NCI-H2171 (cell line): ENCODE measurements at places on chromosomes 6 and 20.

GRCh38 chr20:53707371-53708055, 113.9 kb upstream of the ZNF217 start:
- no peak for DNase-seq

DNA sequence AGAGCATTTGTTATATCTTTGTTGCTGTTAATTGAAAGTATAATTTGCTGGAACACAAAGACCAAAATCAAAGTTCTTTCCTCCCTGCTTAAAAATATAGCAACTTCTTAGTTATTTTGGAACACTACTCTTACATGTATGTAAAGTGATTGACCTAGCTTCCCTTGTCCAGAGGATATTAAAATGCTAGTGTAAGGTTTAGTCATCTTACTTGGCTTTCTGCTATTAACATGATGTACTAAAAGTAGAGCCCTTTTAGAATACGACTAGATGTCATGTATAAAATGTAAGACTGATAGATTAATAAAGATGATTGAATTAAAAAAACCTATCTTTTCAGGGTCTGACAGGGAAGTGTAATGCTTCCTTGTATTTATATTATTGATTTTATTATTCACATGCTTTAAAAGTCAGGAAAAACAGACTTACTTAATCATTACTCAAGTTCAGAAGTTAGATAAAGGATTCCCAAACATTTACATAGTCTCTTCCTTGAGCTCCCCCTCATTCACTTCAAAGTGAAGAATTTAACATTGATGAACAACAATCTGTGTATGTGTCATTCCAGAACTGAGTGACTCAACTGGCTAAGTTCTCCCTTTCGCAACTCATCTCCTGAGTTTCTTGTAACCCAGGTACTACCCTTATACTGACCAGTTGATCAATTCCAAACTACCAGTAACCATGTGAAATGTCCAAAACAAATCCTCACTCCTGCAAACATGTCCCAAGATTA, 50.9 kb downstream of the BTBD9 start:
- DNase-seq, result no peak

GRCh38 chr6:112106562-112106961, 19.2 kb downstream of the FAM229B start:
- DNase-seq, result no peak

DNA sequence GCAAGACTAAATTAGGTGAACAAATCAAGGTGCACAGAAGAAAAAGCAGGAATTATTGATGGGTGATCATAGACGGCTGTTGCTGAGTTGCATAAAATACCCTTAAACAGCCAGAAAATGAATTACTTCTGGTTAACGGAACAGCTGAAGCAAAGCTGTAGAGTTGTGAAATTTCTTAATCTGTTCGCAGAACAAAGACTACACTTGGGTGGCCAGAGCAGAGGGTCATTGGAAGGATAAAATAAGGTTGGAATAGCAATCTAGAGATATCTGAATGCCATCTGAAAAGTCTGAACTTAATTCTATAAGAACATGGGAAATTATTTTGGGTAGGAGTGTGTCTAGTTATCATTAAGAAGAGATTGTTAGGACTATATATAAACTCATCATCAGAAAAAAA, 339.1 kb upstream of the RSPO3 start:
- no peak for DNase-seq

GRCh38 chr6:117668736-117669135, 6.5 kb upstream of the NUS1 start:
- no peak for DNase-seq

DNA sequence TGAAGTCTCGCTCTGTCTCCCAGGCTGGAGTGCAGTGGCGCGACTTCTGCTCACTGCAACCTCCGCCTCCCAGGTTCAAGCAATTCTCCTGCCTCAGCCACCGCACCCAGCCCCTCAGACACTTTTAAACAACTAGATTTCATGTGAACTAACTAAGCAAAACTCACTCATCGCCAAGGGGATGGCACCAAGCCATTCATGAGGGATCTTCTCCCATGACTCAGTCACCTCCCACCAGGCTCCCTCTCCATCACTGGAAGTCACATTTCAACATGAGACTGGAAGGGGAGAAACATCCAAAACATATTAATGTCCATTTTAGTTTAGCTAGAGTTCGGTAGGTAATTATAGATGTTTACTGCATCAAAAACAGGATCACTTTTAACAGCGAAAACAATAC, 95.9 kb upstream of the PRL start:
- no peak for DNase-seq

GRCh38 chr6:81293896-81294295, 458.6 kb downstream of the TENT5A start:
- no peak for DNase-seq

GRCh38 chr6:107442938-107443607, 16.3 kb downstream of the PDSS2 start:
- DNase-seq, result no peak

DNA sequence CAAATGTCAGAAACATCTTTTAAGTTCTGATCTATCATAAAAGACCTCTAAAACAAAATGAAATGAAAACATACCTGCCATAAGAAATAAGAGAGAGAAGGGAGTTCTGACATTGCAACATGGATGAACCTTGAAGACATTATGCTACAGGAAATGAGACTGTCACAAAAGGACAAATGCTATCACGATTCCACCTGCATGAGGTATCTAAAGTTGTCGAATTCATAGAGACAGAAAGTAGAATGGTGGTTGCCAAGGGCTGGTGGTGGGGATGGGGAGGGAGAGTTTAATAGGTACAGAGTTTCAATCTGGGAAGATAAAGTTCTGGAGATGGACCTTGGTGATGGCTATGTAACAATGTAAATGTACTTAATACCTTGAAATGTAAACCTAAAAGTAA, 3.3 kb downstream of the EZR start:
- DNase-seq, result no peak

GRCh38 chr20:2869381-2869780, 3.9 kb upstream of the PTPRA start:
- DNase-seq, result no peak

DNA sequence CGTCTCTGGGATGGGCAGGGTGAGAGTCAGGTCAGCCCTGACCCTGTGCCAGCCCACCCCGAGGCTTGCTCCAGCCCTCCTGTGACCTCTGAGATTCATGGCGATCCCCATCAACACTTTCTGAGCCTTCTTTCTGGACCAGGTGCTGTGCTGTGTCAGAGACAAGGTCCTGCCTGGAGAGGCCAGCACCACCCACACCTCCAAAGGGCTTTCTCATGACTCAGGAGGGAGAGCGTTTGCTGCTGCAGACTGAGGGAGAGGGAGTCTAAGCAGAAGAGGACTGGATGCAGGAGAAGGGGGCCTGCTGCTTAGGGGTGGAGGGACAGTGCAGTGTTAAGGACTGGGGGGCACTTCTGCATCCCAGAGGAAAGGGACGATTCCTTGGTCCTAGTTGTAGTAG, 193.5 kb downstream of the LRFN2 start:
- DNase-seq, result no peak

- DNase-seq, result no peak
Observed at GRCh38 chr6:34485321-34486060, 19.6 kb downstream of the PACSIN1 start.
